ENCODE measurements at places on chromosomes 7 and 10.

DNA sequence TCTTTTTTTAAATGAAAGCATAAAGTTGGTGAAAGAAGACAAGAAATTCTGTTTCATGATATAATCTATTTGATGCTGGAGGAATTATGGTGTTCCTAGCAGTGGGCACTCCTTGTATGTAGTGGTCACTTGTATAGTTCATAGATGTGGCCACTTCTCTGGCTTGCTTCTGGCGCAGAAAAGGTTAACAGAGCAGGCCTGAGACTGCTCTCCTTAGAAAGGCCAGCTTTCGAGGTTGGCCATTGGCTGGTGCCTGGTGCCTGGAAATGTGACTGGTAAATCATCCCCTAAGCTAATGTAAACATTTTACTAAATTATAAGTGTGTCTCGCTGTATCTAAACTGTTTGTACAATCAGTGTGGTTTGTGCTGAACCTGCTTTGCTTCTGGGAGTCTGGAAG, 276.1 kb downstream of the PHTF2 start:
- DNase-seq, result no peak

DNA sequence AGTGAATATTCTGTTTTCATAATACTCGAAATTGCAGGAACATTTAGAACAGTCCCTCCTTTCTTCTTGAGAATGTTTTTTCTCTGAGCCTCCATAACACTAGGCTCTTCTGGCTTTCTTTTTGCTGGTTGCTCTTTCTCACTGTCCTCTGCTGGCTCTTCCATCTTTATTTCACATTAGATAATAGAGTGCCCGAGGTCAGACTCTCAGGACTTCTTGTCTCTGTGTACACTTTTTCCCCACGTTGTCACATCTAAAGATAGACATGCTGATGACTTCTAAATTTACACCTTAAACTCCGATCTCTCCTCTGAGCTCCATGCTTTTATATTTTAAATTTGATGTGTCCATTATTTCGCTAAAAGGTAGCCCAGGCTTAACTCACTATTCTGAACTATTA, 15.4 kb upstream of the LRRN3 start:
- no peak for DNase-seq

- no peak for DNase-seq
These were observed 353 bp downstream of the MOGAT3 start for GRCh38 chr7:101200504-101200861.

GRCh38 chr7:111238886-111239285, 148.0 kb downstream of the LRRN3 start:
- DNase-seq, result no peak

DNA sequence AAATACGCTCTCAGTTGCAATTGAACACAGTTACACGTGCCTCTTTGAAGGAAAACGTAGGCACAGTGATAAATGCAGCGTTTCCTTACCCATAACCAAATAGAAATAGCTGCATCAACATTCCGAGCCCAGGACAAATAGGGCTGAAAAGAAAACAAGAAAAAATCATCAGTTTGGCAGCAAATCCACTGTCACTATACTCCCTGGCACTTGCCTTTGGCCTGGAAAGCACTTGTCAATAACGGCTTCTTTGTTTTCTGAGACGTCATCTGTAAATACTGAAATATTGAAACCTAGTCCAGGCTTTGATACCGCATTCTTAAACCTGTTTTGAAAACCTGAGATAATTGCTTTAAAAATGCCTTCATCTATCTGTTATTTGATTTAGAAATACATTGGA, 167.2 kb upstream of the AKR1E2 start:
- DNase-seq, result no peak

- DNase-seq, result peak; percentile 53
These were observed 4.0 kb upstream of the RBM28 start for GRCh38 chr7:128347647-128348097.

- no peak for DNase-seq
These were observed 105.0 kb upstream of the KLF6 start for GRCh38 chr10:3889961-3890522.

DNA sequence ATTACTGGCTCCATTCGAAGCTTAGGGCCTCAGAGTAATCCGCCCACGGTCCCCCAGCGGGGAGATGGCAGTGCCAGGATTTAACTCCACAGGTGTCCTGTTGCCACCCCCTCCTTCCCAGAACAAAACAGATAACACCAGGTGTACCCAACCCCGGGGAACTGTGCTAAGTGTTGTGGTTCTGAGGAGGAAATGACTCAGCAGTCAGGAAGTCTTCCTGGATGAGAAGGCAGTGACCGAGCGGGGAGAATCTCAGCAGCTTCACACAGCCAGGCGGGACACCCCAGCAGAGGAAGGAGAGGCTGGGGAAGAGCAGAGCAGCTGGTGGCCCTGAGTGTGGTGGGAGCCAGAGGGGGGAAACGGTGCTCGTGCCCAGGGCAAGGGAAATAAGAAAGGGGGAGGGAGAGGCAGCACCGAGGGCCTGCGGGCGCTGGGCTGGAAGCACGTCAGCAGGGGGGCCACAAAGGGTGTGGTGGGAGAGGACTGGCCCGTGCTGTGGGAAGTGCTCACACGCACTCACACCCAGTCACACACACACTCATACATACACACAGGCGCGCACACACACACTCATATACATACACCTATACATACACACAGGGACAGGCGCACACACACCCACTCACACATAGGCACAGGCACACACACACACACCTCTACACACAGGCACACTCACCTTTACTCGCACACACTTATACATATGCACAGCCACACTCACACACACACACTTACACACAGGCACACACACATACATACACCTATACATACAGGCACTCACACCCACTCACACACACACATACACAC, 59.8 kb upstream of the CHST15 start:
- peak; percentile 25 for DNase-seq

GRCh38 chr7:70415179-70415972, 716.6 kb upstream of the GALNT17 start:
- DNase-seq, result no peak

GRCh38 chr7:148543302-148543701, 47.3 kb upstream of the C7orf33 start:
- no peak for DNase-seq

GRCh38 chr7:29839921-29840320, 33.6 kb downstream of the WIPF3 start:
- DNase-seq, result no peak

DNA sequence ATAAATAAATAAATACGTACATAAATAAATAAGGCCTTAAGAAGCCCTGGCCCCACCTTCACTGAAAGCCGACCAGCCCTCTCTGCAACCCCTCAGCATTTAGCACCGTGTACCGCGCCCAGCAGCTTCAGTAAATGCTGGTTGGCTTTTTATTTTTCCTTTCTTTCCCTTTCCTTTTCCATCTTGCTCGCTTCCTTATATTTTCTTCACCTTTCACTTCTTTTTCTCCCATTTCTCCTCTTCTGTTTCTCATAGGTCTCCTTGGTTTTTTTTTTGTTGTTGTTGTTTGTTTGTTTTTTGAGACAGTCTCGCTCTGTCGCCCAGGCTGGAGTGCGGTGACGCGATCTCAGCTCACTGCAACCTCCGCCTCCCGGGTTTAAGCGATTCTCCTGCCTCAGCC, 11.2 kb downstream of the ZAN start:
- DNase-seq, result no peak

DNA sequence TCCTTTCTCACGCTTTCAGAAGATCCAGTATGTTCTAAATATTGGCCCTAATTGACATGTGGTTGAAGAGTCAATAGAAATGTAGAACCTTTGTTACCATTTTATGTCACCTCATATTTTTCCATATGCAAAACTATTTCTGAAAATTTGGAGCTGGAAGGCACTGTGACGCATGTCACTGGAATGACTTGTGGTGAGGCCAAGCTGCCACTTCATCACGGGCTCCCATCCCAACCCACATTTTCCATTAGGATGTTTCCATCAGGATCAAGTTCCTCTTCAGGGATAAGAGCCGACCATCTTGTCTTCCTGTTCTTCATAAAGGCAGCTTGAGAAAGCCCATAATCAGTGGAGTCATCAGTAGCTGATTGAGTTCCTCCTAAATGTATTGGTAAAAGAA, 1241.7 kb downstream of the GATA3 start:
- no peak for DNase-seq

DNA sequence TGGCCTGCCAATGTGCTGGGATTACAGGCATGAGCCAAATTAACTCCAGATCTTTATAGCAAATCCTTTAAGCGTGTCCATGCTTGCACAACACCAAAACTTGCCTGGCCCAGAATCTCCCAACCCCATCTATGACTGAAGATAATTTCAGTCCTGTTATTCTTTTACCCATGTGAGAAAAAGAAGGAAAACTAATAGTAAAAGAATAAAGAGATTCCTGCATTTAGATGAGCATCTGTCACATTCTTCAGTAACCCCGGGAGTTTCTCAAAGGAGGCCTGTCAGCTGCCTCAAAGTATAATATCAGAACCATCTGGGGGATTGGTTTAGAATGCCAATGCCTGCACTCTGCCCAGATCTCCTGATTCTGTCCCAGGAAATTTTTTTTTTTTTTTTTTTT, 158.1 kb upstream of the KMT2E start:
- no peak for DNase-seq

- no peak for DNase-seq
These were observed 67.6 kb upstream of the GSDME start for GRCh38 chr7:24824896-24825295.

DNA sequence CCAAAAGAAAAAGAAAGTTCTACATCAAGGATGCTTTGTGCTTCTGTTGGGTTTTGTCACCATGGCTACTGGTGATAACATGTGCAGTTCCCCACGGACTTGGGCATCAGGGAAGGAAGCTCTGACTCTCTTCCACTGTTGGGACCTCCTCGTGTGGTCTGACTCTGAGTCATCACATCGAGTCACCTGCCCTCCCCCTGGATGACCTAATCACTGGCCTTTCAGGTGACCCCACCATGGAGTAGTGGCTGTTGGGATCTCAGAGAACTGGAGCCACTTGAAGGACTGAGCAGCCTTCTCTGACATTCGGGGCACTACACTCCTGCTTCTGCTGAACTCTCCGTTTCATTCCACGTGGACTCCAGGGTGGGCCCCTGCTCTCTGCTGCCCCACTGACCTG, 60.8 kb upstream of the DOCK1 start:
- no peak for DNase-seq

- DNase-seq, result no peak
These were observed 44.4 kb downstream of the ALOX5 start for GRCh38 chr10:45418417-45418848.

- no peak for DNase-seq
These were observed 92.7 kb downstream of the RSU1 start for GRCh38 chr10:16724509-16724908.

DNA sequence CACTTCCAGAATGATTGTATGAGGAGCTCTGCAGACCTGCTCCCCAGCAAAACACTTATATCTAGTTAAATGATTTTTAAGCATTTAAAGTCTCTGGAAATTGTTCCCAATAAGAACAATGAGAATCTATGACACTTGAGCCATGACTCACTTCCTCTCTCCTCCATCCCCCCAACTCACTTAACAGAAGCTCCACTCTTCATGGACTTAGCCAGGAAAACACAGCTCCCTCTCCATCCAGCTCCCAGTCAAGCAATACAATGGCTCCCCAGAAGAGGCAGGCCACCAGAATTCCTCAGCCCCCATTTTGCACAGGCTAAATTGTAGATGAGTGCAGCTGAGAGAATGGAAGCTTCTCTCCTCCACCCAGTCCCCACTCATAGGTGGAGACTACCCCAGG, 27.0 kb downstream of the AOC1 start:
- DNase-seq, result no peak

DNA sequence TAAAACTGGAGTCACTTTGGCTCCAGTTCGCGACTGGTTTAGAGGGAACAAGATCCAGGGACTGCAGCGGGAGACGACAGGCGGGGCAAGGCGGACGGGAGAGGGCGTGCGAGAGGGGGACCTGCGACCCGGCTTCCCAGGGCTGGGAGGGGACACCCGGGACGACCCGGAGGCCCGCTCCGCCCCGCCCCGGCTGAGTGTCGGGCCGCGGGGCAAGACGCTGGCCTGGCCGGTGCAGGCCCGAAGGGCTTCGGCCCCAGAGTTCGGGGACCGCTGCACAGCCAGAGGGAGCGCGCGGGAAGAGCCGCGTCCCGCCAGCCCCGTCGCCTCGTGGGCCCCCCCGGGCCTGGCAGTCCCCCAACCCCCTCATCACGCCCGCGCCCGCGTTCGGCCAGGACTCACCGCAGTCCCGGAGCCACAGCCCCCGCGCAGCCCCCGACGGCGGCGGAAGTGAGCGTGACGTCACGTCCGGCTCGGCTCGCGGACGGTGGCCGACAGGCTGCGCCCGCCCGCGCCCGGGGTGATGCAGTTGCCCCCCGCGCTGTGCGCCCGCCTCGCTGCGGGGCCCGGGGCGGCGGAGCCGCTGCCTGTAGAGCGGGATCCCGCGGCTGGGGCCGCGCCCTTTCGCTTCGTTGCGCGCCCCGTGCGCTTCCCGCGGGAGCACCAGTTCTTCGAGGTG, at the start of the genes TUBGCP2 and ZNF511:
Gene TUBGCP2, minus strand, starts transcription at position 452 of the 679 bp plus-strand sequence. CDS start 5,931 bp downstream, outside the sequence.
Gene ZNF511, plus strand, starts transcription at position 494 of the 679 bp plus-strand sequence. Its CDS starts 30 bp downstream, at position 524.
- DNase-seq, result peak; percentile 88

DNA sequence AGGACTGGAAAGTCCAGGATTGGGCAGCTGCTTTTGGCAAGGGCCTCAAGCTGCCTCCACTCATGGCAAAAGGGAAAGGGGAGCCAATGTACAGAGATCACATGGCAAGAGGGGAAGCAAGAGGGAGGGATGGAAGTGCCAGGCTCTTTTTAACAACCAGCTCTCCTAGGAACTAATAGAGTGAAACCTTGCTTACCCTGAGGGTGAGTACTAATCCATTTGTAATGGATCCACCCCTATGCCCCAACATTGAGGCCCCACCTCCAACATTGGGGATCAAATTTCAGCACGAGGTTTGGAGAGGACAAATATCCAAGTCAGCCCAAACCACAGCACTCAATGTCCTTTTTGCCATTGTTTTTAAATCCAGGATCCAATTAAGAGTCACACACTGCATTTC, 12.5 kb downstream of the HABP2 start:
- no peak for DNase-seq

GRCh38 chr7:43553999-43554398, 28.9 kb upstream of the STK17A start:
- no peak for DNase-seq

GRCh38 chr10:89664203-89664602, 19.2 kb upstream of the PANK1 start:
- no peak for DNase-seq

Measured in stimulated activated CD4-positive, alpha-beta T cell treated with anti-CD3 and anti-CD28 coated beads, Interleukin-4, amount 100 ng/mL, for 24 hours (primary cell).